ENCODE measurements at places on chromosomes 1 and 21. TPM values are rescaled to one million over a fixed set of nuclear protein-coding genes. Genes with fewer than 3 reads are reported as not detected.

GRCh38 chr1:25550155-25550506 lies 6.7 kb downstream of the LDLRAP1 start:
- DNase-seq: no peak

SLAMF9 gene
- total RNA-seq: not detected

DNA sequence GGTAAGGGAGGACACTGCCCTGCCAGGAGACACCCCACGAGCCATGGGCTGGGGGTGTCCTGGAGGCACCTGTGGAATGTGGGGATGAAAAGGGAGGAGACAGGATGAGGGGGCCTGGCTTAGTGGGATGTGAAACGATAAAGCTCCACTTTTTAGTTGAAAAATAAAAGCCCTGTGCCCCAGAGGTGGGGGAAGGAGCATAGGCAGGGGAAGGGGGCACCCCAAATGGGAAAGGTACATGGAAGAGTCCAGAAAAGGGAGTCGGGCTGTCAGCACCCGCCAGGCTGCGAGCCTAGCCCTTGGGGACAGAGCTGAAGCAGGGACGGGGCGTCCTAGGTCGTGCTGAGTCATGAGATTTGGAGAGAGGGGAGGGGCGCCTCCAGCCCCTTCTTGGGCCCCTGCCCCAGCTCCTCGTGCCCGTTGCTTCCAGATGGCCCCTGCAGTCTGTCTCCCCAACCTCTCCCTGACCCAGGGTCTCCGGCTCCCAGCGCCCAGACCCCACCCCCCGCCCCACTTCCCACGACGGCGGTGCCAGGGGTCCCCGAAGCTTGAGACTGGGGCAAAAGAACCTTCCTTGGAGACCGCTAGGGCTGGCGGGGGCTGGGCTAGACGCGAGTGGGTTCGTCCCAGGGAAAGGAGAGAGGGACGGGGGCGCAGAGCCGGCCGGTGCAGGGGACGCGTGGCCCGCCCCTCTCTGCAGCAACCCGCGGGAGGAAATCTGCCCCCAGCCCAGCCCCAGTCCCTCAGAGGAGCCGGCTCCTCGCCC lies 795 bp downstream of the SYT2 start:
- no peak for DNase-seq

DNA sequence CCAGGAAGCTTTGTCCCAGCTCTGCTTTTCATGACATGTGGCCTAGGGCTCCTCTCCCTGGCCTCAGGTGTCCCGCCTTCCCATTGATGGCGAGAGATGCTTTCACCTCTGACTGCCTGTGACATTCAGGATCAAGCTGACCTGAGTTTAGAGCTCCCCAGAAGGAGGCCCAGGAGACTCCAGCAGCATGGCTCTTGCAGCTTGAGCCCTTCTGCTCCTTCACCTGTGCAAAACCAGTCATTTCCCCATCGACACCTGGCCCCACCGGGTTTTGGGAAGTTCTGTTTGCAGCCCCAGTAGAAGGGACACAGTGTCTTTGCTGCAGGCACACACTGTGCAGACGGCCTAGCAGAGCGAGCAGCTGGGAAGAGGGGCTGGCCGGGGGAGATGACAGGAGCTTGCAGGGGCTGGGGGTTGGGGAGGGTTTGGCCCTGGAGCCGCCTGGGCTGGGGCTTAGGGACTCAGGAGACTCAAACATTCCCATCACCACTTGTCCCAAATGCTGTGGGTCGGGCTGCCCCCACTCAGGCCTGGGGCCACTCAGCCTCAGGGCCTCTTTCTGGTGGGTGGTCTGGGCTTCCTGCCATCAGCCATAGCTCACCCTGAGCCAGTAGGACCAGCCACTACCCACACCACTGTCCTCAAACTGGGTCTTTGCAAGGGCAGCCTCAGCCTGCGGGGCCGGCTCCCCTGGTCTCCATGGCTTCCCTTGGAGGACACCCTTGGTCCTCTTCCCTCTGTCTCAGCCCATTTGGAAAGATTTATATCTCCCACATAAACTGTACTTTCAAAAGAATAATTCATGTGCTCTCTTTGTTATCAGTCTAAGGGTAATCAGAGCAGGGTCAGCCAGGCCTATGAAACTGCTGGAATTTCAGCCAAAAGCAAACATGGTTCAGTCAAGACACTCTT lies 3.8 kb upstream of the EDN2 start:
- DNase-seq: no peak

GRCh38 chr1:193211539-193211938 lies 25.1 kb upstream of the B3GALT2 start:
- DNase-seq: no peak

Measured in urinary bladder (tissue), 4 donors.